ENCODE measurements at places on chromosomes 3 and 15.

GRCh38 chr3:128863560-128863959 is 15.9 kb upstream of the ACAD9 start:
- DNase-seq: no peak

DNA sequence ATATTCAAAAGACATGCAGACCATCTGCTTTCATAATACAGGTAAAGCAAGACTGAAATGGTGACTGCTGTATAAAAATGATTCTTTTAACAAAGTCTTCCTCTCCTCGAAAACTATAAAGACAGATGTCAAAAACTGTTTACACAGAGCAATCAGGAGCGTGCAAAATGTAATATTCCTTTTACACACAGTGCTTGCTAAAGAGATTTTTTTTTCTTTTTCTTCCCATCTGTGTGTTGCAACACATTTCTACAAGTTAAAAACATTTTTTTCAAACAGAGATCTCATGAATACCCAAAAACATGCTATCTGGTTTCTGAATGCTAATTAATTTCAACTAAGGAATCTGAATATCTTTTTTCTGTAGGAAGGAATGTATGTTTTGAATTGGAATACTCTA is 22.1 kb downstream of the SATB1 start:
- DNase-seq: no peak

DNA sequence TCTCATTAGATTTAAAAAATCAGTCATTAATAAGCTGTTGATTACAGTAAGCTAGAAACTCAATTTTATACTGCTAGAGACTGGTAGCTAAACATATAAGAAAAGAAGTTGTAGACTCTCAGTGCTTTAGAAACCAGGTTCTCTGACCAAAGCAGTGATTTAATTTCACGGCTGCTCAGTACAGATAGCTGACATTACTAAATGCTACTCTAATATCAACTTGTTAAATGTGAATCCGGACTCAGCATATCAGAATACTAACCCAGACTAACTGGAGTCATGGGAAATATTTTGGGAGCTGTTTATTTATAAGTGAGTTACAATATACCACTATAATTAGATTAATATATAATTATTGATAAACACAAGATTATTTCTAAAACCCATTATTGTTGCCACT is 80.4 kb downstream of the NEDD4 start:
- DNase-seq: no peak

DNA sequence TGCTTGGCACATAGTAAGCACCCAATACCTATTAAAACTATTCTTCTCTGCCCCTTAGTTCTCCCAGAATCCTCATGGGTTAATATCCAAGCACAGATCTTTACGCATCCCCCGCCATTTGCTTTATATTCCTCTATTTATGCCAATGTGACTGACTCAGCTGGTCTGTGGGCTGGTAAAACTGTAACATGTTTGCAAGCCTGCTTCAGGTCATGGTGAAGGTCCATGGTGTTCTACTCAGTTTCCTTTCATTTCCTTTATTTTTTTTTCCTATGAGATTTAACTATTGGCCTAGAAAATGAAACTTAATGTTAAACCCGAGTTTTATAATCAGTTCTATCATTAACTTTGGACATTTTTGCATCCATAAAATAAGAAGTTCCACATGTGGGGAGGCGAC is 47.0 kb downstream of the FRMD4B start:
- no peak for DNase-seq

GRCh38 chr3:6671363-6671762 is 189.6 kb upstream of the GRM7 start:
- DNase-seq: no peak

- DNase-seq: no peak
Observed at GRCh38 chr15:94451466-94451865, 220.1 kb downstream of the MCTP2 start.

- no peak for DNase-seq
Observed at GRCh38 chr15:40097096-40097967, 11.3 kb downstream of the BMF start.

- DNase-seq: no peak
Observed at GRCh38 chr3:43410592-43410991, 124.3 kb downstream of the SNRK start.

DNA sequence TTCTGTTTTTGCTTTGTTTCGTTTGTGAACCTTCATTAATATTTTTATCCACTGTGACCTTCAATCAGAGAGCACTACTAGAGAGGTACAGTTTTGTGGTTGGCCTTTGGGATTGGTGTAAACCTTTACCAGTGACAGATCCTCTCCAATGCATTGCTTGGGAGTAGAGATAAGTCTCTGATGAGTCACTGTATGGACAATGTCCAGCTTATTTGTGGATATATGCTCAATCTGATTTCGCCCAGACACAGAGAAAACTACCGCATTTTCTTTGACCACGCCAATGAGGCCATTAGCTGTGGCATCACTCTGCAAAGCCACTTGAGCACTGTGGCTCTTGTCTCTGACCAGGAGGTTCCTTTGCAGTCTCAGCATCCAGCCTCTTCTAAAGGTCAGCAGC is 964.7 kb downstream of the TUSC7 start:
- no peak for DNase-seq

- DNase-seq: no peak
Observed at GRCh38 chr3:120823156-120823555, 80.6 kb downstream of the GTF2E1 start.

GRCh38 chr15:35055416-35056105 is 29.5 kb downstream of the NANOGP8 start:
- no peak for DNase-seq

DNA sequence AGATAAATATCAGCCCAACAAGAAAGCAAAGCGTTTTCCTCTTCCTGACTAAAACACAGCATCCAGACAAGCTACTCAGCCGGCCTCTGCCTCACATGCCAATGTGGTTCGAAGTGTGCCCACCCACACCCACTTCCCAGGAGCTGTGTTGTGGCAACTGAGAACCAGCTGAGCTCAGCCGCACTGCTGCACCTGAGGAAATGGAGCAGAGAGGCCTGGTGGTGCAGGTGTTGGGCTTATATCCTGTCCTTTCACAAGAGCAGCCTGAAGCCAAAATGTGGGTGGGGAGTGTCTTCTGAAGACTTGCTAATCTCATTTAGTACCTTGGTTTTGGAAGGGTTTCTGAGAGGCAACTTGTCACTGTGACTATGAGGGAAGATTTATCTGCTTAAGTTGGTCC is 23.0 kb upstream of the RETNLB start:
- DNase-seq: no peak

GRCh38 chr3:16600780-16601536 is 4.3 kb downstream of the DAZL start:
- no peak for DNase-seq

- DNase-seq: no peak
Observed at GRCh38 chr3:44914936-44915335, 40.5 kb downstream of the TGM4 start.

- DNase-seq: no peak
Observed at GRCh38 chr15:31774045-31774444, 256.3 kb upstream of the CHRNA7 start.

DNA sequence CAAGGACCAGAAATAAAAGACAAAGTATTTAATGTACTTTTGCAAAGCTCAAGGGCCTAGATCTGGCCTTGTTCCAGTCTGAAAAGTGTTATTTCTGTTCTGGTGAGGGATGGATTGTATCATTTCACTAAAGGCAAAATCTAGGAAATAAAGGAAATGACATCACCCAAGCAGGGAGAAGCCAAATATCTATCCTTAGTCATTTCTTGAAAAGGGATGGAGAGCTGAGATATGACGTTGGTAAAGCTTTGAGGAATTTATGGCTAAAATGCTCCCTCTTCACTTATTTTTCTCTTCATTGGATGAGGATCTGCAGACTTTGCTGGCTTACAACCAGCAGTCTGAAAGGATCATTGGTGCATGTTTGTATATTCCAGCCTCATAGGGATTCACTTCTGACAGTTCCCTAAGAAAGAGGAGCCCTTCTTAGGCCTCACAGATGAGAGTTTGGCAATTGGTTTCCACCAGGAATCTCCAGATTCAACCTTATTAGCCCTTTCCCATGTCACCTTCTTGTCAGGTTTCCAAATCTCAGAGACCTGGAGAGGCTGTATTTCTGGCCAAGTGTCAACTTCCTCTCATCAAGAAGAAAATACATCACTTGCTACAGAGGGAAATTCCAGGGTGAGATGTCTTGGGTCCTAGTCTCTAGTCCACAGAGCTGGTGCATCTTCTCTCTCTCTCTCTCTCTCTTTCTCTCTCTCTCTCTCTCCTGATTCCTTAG is 93.7 kb upstream of the BOC start:
- DNase-seq: no peak

DNA sequence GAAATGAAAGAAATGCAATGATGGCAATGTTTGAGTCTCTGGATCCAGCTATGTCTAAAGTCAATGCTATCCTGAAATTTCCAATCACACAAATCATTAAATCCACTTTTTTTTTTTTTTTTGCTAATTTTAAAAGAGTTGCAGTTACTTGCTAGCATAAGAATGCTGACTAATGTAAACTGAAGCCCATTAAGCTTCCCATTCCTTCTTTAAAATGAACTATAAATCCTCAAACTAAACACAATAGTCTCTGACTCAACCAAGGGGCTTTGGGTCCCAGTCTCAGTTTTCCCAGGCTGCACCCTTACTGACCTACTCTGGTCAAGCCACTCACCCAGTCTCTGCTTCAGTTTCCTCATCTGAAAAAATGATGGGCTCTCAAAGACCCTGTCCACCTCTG is 361.1 kb downstream of the ERC2 start:
- DNase-seq: no peak

DNA sequence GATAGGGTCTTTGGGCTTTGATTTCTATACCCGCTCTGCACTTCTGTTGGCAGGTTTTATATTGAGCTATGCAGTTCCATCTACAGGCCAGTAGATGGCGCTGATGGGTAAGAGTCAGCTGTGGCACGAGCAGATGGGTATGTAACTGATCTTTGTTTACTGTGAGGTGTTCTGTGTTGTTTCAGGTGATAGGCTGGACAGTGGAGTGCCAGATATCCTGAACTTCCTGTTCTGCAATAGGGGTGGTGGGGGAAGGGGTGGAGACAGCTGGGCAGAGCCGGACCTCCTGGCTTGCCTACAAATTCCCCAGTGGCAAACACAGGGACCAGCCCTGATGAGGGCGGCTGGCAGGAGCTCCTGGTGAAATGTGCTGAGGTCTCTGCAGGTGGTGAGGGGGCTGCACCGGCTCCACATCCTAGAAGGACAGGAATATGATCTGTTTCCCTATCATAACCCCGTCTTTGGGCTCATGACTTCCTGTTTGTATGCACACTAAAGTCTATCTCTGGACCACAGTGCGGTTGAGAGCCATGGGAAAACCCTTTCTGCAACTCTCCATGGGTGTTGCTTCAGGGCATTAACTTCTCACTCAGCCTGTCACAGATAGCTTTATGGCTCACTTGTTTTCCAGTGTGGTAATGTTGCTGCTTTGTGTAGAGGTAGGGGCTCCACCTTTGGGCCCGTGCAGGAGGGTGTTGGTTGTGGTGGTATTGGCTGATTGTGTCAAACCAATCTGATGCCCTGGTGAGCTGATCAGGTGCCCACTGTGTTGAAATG is 13.4 kb upstream of the FAM98B start:
- peak; percentile 44 for DNase-seq

GRCh38 chr3:38543586-38543985 is 47.4 kb downstream of the EXOG start:
- DNase-seq: no peak

DNA sequence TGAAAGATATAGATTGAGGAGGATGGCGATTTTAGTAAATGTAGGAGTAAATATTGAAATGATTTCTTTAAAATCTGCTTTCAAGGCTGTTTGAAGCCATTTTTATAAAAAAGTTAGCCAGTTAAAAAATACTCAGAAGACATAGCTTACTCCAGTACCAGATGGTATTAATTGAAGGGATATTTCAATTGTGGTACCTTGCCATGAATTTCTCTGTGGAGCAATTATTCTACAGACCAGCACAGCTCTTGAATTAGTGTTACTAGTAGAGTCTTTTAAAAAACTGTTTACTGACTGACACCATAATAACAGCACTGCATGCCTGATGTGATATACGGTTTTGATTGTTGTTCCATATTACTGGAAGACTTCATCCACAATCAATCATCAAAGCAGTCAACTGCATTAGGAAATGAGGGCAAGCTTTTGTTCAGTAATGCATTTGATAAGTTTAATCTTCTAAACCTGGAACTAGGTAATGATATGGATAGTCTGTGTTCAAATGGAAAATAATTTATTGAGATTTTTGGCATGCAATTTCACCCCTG is 106.4 kb downstream of the MFSD1 start:
- no peak for DNase-seq

DNA sequence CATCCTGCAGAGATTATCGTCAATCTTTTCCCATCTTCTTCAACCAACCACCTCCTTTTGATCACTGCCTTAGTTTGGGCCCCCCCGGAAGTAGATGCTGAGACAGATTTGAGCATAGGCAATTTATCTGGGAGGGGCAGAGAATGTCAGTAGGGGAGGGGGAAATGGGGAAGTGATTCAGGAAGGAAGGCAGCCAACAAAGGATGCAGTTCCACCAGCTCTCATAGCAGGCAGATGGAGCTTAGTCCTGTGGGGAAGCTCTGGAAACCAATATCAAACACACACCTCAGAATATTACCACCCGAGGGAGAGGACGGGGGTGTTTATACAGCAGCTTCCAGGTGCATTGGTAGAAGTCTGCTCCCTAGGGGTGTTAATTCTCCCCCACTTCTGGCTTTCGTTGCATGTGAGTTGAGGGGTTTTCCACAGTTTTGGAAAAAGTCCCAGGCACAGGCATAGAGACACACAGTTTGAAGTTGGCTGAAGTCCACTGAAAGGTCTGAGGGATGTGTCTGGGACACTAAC is 91.5 kb upstream of the TNFAIP8L3 start:
- DNase-seq: no peak

- no peak for DNase-seq
Observed at GRCh38 chr3:127714125-127714571, 41.4 kb downstream of the ABTB1 start.

GRCh38 chr3:52798978-52799476 is 4.4 kb downstream of the ITIH3 start:
- DNase-seq: no peak

DNA sequence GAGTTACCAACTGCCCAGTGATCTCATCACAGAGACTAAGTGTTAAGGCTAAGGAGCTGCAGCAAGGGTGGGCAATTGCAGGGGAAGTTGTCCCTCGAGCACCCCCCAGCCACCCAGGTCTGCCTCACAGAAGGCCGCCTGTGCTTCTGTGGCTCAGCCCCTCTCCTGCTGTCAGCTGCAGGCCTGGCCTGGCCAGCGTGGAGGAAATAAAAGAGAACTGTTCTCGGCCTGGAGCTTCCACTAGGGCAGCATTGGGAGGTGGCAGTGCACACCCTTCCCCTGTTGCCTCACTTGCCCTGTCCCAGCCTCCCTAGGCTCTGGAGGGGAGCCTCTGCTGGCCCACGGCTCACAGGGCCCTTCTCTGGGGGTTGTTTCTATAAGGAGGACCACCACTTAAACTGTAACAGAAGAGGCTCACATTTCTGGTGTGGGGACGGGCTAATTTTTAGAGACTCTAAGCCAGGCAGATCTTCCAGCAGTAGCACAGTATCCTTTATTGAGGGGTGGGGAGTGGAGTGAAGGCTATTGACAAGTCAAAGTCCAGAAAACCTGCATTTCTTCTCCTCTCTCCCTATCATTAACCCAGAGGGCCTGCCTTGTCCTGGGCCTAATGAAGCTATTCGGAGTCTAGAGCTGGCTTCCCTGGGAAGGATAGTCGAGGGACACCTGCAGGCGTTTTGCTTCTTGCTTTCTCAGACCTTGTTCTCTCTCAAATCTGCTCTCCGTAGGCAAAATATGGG is 75.6 kb upstream of the ADPGK start:
- no peak for DNase-seq

Data from GM12878 (cell line).